ENCODE measurements at places on chromosomes 6 and 20.

- DNase-seq: no peak
Measured at GRCh38 chr6:90328004-90328403, 31.4 kb upstream of the BACH2 start.

GRCh38 chr20:10812759-10813327 lies 139.0 kb upstream of the JAG1 start:
- DNase-seq: no peak

- DNase-seq: no peak
Measured at GRCh38 chr6:134821397-134821796, 128.5 kb downstream of the ALDH8A1 start.

- no peak for DNase-seq
Measured at GRCh38 chr20:3404402-3404801, 3.1 kb downstream of the DNAAF9 start.

DNA sequence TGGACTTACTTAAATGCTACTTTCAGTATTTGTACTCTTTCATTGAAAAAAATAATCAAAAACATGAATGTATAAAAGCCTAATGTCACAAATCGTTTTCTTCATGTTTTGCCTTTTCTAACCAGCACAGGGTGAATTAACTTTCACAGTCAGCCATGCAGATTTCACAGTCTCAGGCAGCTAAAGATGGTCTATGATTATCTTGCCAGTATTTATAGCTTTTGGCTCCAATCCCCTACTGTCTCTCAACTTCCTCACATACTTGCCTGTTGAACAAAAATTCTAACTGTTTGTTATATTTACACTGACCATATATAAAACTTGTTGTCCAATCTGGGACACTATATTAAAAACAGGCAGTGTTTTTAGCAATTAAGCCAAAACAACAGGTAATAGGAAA lies 358.2 kb downstream of the ARHGAP18 start:
- DNase-seq: no peak

DNA sequence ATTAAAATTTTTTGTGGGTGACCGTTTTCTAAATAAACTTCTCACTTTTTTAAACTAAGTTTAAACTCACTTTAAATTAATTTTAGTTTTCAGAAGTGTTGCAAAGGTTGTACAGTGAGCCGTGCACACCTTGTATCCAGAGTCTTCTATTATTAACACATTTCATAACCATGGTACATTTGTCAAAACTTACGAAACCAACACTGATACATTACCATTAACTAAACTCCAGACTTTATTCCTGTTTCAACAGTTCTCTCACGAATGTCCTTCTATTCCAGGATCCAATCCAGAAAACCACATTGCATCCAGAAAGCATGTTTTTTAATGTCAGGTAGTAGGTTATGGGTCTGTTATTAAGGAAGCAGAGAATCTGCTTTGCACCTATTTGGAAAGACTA lies 319.9 kb downstream of the CBLN4 start:
- DNase-seq: no peak

- DNase-seq: no peak
Measured at GRCh38 chr6:150902142-150902776, 36.8 kb downstream of the MTHFD1L start.
